WTC11 (cell line): ENCODE measurements at places on chromosomes 4 and X.

DNA sequence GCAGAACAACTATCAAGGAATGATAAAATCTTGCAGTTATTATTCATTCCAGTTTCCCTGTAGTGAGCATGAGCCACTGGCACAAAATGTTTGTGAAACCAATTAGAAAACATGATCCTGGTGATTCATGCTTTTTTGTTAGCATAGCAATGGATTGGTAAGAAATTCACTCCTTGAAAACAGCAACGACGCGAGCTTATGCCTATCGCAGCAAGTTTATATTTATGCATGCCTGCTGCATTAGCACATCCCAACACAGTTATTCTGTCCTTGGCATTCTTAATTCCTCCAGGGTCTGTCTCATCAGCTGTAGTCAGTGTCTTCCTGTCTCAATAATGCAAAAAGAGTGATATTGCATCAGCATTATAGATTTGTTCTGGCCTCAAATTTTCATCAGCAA is 975.9 kb downstream of the STIM2 start:
- DNase-seq = no peak

DNA sequence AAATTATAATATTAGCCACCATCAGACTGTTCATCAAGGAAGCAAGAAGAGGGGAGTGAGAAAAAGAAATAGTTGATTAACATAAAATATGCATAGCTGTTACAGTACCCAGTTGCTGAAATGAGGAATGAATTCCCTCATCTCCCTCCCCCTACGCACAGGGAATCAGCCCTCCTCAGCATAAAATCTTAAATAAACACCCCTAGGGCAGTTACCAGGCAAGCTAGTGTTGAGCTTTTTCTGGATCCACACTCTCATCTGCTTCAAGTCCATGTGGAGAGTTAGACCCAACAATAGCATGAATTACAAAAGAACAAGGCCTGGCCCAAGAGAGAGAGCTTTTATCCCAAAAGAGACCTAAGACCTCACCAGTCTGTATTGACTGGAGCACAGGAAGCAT is 19.0 kb upstream of the SYTL4 start:
- no peak for DNase-seq

DNA sequence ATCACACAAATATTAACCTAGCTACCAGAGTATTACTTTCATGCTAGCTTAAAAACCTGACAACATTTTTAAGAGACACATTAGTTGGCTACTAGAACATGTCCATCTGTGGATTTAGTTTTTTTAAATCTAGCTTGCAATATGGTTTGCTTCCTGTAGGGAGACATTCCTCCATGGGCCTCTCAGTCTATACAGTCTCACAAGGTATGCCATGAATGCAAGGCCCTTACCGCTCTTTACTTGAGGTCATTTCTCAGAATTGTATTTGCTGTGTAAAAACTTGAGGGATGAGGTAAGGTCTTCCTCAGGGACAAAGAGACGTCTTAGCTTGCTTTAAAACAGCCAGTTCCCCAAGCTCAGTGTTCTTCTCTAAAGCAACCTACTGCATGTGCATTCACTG is 26.9 kb downstream of the UBA6 start:
- no peak for DNase-seq

GRCh38 chrX:40506201-40506985 is 74.4 kb upstream of the ATP6AP2 start:
- no peak for DNase-seq

DNA sequence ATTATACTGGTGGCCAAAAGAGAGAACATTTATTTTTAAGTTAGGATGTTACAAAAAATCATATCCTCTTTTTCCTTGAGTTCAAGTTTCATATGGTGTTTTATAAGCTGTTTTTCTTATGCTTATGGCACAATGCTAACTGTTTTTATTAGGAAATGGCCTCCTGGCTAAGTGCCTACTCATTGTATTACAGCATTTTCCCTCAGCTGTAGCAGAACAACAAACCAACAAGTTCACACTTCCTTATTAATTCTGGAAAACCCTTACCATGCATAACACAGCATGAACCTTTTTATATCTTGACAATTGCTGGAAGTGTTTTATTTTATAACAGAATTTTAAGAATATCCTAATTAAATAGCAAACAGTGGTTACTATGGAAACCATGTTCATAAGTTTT is 165.8 kb downstream of the GASK1B start:
- no peak for DNase-seq

- no peak for DNase-seq
These were observed 718.8 kb downstream of the KLHL13 start for GRCh38 chrX:117397844-117398243.

- no peak for DNase-seq
These were observed 74.2 kb downstream of the PPA2 start for GRCh38 chr4:105399532-105400161.

DNA sequence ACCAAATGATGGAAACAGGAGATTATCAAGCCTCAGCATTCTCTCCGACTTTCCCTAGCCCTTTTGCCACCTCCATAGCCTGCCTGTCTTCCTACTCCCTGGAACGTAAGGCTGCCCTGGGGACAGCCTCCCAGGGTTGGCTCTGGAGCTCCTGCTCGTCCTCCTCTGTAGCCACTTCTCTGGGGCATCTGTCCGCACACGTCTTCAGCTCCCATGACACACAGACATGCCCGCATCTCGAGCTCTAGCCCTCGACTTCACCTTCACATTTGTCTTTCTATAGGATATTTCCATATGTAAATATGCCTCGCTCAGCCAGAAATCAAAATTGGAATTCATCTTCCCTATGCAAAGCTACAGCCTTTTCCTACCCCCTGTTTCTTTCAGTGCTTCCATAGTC is 67.7 kb downstream of the TSC22D3 start:
- DNase-seq = no peak

- DNase-seq = peak; percentile 15
These were observed 74.8 kb upstream of the SLC34A2 start for GRCh38 chr4:25580633-25581467.

- peak; percentile 74 for DNase-seq
These were observed 628.9 kb downstream of the TLL1 start for GRCh38 chr4:166501941-166502382.

DNA sequence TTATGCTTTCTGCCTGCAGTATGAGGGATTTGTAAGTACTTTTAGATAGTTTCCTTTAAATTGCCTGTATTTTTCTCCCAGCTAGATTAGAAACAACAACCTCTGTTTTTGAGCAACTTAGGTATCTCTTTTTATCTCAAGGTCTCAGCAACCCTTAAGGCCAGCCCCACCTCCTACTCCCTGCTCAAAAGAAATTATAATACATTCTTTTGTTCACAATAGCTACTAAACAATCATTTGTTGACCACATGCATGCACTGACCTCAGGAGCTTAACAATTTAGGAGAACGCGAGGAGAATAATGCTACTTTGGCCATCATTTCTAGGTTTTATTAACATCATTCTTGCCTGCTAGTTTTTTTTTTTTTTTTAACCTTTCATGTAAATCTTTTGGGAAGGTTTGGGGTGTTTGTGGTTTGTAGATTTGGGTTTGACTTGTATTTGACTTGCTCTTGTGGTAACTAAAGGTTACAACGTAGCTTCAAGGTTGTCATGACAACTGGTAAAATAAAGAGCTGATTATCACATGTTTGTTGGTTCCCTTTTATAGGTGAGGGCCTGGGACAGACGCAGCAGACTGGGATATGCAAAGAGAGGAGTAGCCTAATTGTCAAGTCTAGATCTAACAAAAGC is 145.4 kb upstream of the PLAC1 start:
- DNase-seq = no peak

GRCh38 chr4:60002603-60003337 is 1197.4 kb upstream of the ADGRL3 start:
- no peak for DNase-seq

DNA sequence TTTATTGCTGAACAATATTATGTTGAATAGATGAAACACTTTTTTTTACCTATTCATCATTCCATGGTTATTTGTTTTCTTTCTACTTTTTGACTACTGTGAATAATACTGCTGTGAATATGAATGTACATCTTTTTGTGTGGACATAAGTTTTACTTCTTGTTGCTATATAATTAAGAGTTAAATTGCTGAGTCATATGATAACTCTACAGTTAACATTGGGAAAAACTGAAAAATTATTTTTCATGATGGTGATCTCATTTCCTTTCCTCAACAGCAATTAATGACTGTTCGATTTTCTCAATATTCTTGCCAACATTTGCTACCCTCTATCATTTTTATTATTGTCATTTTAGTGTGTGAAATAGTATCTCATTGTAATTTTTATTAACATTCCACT is 106.9 kb upstream of the TECRL start:
- DNase-seq = no peak

DNA sequence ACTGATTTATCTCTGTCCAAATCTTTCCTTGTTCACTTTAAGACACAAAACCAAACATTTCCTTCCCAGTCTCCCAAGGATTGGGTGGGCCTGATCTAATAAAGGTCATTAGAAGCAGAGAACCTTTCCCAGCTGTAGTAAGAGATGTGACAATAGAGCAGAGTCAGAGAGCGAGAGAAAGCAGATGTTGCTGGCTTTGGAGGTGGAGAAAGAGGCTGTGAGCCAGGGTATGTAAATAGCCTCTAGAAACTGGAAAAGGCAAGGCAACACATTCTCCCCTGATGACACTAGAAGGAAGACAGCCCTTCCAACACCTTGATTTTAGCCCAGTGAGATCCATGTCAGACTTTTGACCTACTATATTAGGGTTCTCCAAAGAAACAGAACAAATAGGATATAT is 337.5 kb upstream of the CASK start:
- no peak for DNase-seq

DNA sequence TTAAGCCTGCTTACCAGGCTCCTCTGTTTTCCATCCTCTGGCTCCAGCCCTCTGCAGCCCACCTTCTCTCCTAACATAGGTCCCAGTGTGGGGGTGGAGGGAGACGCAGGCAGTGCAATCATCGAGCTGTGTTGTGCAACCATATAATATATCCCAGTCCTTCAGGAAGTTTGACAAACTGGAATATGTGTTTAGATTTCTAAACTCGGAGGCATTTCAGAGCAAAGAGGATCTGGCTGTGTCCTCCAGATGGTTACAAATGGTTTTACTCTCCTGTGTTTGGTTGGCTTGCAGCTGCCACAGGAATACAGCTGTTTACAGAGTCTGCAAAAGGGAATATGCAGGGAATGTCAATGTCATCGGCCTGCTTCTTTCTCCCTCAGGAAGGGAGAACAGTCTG is 195.3 kb upstream of the LNX1 start:
- DNase-seq = no peak

- DNase-seq = no peak
These were observed 21.6 kb upstream of the ATP8A1 start for GRCh38 chr4:42678512-42678911.

DNA sequence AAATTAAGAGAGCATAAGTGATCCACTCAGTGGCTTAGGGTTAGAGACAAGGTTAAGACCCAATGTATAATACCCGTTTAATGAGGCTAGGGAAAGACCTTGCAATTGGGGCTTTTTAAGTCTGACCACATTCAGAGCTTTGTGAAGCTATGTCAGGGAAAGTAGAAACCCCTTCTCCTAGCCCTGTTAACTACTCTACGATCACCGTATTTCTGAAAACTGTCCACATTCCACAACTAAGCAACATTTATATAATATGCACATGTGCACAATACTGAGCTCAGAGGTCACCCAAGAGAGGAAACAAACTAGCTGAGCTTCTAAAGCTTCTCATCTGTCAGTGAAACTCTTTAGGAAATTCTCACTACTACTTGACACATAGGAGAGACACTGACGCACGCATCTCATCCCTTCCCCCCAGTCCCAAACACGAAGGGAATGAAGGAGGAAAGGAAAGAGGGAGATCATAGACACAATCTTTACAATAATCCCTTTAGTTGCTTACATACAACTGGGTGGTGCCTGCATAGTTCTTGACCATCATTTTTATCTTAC is 56.2 kb downstream of the METTL14 start:
- DNase-seq = no peak

- DNase-seq = no peak
These were observed 6.2 kb downstream of the RAB40A start for GRCh38 chrX:103513067-103513466.

GRCh38 chr4:84927428-84927827 is 39.1 kb downstream of the WDFY3 start:
- DNase-seq = no peak

DNA sequence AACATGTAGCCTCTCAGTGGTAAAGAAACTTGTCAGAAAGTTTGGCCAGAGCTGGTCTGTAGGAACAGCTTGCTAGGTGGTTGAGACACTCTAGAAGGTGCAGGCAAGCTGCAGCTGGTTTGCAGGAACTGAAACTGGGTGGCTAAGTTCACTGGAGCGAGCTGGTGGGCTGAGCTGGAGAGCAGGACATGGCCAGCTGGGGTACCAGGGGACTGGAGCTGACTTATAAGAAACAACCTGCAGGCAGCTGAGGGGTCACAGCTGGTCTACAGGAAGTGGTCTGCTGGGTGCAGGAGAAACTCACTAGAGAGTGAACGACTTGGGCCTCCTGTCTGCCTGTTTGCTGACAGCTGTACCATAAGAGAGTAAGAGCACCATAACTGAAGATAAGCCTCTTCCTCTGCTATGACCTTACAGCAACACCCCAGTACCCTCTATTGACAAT is 157.1 kb upstream of the LNX1 start:
- no peak for DNase-seq

- no peak for DNase-seq
These were observed 411.3 kb downstream of the SPRY1 start for GRCh38 chr4:123807866-123808265.

DNA sequence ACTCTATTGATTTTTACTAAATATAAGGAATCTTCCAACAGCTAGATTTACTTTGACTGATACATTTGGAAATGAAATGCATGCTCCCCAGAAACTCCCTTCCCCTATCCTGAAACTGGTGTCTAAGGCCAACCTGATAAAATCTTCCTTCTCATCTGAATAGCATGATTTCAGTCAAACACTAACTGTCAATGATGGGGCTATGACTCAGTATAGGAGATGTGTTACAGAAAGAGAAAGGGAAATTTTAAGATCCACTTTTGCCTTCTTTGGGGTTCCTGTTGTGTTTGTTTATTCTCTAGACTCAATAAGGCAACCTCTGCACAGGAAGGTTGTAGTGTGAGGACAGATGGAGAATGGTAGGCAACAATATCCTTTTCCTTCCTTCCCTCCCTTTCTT is 160.7 kb downstream of the MOSPD2 start:
- DNase-seq = no peak

GRCh38 chr4:148893095-148893494 is 450.9 kb upstream of the NR3C2 start:
- no peak for DNase-seq

GRCh38 chr4:99811850-99812249 is 4.8 kb upstream of the DAPP1 start:
- no peak for DNase-seq

GRCh38 chr4:11774346-11774745 is 345.7 kb upstream of the HS3ST1 start:
- DNase-seq = no peak

- DNase-seq = no peak
These were observed 30.7 kb upstream of the SPANXN4 start for GRCh38 chrX:142994988-142995387.

- DNase-seq = no peak
These were observed 2.3 kb upstream of the IRF2 start for GRCh38 chr4:184476695-184477094.

- DNase-seq = no peak
These were observed 54.2 kb upstream of the SLC10A4 start for GRCh38 chr4:48428926-48429325.
